Forelimb muscle (tissue), 1 donor: ENCODE measurements at places on chromosomes 2 and 18. TPM values are rescaled to one million over a fixed set of nuclear protein-coding genes. Genes with fewer than 3 reads are reported as not detected.

The GULP1 gene
- polyA plus RNA-seq: 19.5 TPM

The ZAP70 gene
- polyA plus RNA-seq: 3.4 TPM

The TRIM54 gene
- 105 TPM for polyA plus RNA-seq

The STPG4 gene
- polyA plus RNA-seq: not detected

The C2orf80 gene
- polyA plus RNA-seq: not detected

The EVX2 gene
- not detected for polyA plus RNA-seq

GRCh38 chr18:75063615-75064512, 145.1 kb downstream of the PTGR3 start:
- no peak for DNase-seq

GRCh38 chr18:54880395-54881105, 52.3 kb downstream of the RAB27B start:
- DNase-seq: no peak

- no peak for DNase-seq
Measured at GRCh38 chr2:120642646-120643045, 93.0 kb upstream of the GLI2 start.

- DNase-seq: no peak
Measured at GRCh38 chr2:85656468-85656867, 11.5 kb downstream of the SFTPB start.

DNA sequence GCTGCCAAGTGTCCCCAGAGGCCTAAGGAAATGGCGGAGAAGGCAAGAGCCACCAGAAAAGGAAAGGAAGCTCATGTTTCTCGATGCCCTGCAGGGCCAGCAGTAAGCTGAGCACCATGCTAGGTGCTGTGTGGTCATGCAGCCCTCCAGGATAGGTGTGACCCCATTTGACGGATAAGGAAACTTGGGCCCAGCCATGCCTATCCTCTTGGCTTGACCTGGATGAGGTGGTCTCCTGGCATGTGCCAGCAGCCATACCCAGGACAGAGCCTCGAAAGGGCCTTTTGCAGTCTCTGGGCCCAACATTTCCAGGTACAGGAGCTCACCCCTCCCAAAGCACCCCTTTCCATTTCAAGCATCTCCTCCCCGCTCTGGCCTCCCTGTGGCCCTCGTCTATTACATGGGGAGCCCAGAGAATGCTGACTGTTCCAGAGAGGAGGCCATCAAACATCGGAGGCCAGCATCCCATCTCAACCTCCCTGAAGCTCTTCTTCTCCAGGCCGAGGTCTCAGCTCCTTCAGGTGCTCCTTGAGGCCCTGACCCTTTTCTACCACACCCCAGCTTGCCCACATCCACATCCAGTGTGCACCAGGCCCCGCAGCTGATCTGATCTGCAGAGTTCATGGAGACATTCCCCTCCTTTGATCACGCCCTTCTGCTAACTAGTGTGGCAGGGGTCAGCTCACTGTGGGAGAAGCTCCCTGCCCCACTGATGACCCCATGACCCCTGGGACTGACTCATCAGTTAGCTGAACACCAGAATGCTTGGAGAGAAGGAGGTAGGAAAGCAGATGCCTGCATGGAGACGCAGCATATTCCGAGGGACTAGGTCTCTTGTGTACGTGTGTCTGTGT, 208.4 kb downstream of the TNS1 start:
- no peak for DNase-seq

- DNase-seq: no peak
Measured at GRCh38 chr2:127175041-127175721, 44.9 kb downstream of the CYP27C1 start.

DNA sequence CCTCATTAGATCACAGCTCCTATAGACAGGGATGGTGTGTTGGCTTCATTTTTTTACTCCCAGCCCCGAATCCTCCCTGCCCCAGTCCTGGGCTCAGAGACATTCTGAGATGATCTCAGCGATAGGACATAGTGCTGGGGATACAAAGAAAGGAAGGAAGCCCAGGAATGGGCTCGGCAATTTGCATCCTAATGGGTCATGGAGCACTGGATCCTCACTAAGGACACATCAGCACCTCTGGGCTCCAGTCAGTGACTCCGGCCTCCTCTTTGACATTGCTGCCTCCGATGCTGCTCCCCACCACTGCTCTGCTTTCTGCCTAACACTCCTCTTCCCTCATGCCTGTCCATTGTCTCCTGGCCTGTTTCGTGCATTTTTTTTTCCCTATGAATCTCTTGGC, 489.1 kb downstream of the STK39 start:
- DNase-seq: no peak

GRCh38 chr2:53435610-53436009, 332.0 kb upstream of the CHAC2 start:
- no peak for DNase-seq

DNA sequence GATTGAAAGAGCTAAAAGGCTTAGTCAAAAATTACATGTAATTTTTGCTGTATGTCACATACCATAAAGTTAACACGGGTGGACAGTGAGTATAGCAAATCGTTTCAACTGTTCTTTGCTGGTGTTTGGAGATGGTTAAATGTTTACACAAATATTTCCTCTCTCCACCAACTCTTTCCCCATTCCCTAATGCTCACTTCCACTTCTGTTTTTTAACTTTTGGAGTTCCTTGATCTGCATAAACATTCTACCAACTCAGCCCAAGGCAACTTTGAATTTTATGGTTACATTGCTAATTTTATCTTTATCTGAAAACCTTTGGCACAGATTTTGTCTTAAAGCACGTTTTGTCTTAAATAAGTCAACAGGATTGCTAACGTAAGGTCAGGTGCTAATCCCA, 1.9 kb upstream of the SPOPL start:
- no peak for DNase-seq

DNA sequence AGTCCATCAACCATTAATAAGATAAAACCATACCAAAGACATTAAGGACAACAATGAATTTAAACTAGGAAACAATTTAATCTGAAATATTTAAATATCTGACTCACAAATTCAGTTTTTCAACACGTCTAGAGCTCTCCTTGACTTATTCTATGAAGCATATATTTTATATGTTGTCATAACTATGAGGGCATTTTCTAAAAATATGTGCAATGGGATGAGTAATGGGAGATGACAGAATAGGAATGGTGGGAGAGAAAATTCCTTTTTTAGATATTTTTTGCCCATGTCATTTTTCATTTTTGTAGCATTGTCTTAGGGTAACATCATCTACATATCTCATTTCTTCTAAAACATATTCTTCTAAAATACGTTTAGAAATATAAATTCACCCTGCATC, 79.2 kb upstream of the CDH2 start:
- no peak for DNase-seq
